ENCODE measurements at places on chromosomes 12 and 14. TPM values are rescaled to one million over a fixed set of nuclear protein-coding genes. Genes with fewer than 3 reads are reported as not detected.

DNA sequence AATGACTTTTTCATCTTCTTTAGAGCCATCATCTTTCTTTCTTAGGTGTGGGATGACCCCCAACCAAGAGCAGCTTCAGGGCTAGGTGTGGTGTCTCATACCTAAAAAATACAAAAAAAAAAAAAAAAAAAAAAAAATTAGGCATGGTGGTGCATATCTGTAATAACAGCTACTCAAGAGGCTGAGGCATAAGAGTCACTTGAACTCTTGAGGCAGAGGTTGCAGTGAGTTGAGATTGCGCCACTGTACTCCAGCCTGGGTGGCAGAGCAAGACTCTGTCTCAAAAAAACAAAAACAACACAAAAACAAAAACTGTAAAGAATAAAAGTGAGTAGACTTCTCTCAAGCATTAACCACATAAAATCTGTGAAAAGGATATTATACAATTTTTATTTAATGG lies 8.0 kb upstream of the ATF7IP start:
- DNase-seq: no peak

Gene SLIRP
- polyA plus RNA-seq: 67.2 TPM

GRCh38 chr12:109236257-109236656 lies 72.8 kb downstream of the FOXN4 start:
- DNase-seq: no peak

Gene ACADS
- 7.1 TPM for polyA plus RNA-seq

GRCh38 chr12:43696154-43696553 lies 62.4 kb downstream of the PUS7L start:
- no peak for DNase-seq

Gene LRRIQ1
- 5.0 TPM for polyA plus RNA-seq

GRCh38 chr12:104452087-104452486 lies 4.7 kb upstream of the CHST11 start:
- DNase-seq: no peak

DNA sequence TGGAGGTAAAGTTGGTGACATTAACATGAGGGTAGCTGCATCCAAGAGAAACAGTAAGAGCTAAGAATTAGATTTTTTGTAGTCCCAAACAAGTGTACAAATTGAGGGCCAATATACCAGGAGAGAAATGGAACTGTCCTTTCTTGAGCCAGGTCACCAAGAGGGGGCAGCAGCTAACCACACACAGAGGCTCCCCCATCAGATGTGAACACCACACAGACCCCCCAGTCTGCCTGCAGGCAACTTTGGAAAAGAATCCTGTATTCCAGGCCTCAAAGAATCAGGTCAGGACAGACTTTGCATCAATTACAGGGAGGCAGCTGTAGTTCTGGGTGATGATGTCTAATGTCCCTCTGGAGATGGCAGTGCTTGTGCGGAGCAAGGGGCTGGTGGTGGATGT lies 77.9 kb downstream of the SPTB start:
- DNase-seq: no peak

Gene NEUROD4
- polyA plus RNA-seq: not detected

- DNase-seq: no peak
Measured at GRCh38 chr14:48319823-48320222, 644.4 kb upstream of the MDGA2 start.

Gene RDH11
- 52.3 TPM for polyA plus RNA-seq

Gene ANO4
- 1.3 TPM for polyA plus RNA-seq

Gene HOXC5
- polyA plus RNA-seq: 2.5 TPM

- DNase-seq: no peak
Measured at GRCh38 chr12:462936-463705, 3.4 kb downstream of the B4GALNT3 start.

GRCh38 chr12:88298761-88299242 lies 156.7 kb downstream of the TMTC3 start:
- DNase-seq: no peak

Gene HOXC12
- polyA plus RNA-seq: 0.04 TPM

Gene PLCZ1
- polyA plus RNA-seq: 0.61 TPM

Gene RERG
- polyA plus RNA-seq: 56.0 TPM

Gene PLBD1
- polyA plus RNA-seq: 47.8 TPM

DNA sequence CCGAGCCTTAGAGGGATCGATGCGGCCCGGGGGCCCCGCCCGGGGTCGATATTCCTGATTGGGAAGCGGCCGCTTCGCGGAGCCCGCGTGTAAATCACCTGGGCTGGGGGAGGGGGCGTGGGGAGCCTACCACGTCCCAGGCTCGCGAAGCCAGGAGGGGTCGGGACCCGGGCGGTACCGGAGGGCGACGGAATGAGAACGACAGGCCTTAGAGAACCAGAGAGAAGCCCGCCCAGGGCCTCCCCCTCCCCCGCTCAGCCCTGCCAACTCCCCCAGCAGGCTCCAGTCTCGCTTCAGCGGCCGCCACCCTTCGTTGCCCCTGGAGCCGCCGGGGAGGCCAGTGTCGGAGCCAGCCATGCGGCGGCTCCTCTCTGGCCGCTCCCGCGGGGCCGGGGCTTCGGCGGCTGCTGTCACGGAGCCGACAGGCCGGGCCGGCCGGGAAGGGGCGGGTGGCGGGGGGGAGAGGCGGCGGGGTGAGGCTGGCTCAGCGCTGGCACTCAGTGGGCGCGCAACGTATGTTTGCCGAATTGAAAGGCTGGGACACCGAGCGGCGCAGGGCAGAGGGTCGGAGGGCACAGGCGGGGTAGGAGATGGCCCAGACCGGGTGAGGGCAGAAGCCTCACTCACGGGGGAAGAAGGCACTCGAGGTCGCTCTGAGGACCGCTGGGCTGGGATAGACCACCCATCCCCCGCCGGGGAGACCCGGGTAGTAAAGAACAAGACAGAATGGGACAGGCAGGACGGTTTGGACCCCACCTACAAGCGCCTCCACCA lies 1.4 kb upstream of the DNAJC22 start:
- no peak for DNase-seq

DNA sequence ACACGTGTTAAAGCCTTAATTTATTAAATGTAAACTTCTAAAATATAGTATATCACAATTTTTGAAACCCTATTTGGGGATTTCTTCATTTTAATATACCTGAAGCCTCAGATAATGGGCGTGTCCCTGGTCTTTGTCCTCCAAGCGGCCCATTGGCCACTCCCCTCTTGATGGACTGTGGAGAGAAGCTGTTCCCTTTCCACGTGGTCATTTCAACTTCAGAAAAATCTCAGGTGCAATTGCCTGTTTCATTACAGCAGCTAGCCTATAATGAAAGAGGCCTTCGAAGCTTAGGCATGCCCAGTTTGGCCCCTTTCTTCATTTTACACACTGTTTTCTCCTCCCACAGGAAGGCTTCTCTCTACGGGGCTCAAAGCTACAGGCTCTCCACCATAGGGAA lies 131.4 kb upstream of the ARHGAP5 start:
- DNase-seq: no peak

DNA sequence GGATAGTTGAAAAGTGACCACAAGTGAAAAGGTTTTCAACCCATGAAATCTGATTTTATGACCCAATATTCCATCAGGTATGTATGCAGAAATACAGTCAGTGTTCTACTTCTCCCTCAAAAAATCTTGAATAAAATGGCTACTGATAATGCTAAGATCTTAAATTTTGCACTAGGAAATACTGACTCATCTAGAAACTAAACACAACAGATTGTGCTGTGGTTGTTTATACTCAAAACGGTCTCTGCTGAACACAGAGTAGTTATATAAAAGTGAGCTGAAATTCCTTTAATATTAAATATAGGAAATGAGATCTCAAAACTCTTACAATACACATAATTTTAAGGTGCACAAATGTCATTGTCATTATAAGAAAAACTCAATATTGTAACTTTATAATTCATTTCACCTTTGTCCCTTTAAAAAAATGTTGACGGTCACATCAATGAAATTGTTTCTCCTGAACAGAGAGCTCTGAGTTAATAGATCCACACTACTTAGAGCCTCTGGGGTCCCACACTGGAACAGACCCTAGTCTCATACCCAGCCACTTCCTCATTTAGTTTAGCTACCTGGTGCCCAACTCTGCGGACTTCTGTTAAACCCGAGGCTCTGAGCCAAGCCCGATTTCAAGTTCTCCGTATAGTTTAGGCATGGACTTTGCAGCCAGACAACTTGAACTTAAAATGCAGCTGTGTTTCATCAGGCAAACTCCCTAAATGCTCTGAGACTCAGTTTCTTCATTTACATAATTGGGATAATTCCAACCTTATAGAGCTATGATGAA lies 9.3 kb downstream of the COCH start:
- no peak for DNase-seq

Gene TAS2R9
- not detected for polyA plus RNA-seq

GRCh38 chr12:749751-750270 lies 2.6 kb upstream of the WNK1 start:
- DNase-seq: no peak

GRCh38 chr12:20808521-20808920 lies 2.0 kb upstream of the SLCO1B3 start:
- DNase-seq: no peak

Gene AMN
- 13.4 TPM for polyA plus RNA-seq

DNA sequence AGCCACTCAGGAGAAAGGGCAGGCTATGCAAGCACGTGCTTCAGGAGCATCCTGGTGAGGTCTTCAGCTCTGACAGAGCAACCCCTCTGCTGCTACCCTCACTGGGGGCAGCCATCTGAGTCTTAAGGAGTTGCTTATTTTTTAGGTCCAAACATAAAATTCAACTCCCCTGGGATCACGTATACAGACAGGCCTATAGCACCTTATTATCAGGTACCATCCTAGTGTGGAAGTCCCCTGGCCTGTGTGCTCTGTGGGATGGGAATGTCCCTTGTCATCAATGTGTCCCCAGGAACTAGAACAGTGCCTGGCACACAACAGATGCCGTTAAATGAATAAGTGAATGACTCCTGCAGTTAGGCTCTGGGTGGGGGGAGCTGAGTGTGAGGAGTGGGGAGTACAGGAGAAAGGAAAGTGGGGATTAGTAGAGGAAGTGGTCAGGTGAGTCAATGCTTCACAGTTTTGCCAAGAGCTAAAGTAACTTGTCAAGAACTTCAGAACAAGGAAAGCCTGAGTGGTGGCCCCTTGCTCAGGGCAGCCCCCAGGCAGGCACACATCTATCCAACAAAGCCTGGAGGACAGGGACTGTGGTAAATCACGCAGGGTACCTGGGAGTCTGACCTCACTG lies 33.5 kb downstream of the DAD1 start:
- no peak for DNase-seq

Gene IFNG-AS1
- 0.27 TPM for polyA plus RNA-seq

DNA sequence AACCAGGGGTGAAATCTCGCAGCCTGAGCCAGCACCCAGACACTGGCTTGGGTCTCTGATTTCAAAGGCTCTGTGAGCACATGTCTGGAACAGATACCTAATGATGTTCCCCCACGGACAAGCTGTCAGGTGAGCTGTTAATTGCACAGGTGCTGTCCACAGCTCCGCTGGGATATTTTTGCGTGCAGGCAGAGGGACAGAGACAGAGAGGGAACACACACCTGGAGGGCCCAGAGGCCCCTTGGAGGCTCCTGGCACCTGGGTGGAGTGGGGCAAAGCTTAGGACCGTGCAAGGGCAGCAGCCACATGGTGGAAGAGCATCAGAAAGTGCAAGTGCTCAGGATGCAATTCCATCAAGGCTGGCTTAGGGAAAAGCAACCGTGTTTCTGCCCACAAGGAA lies 57.3 kb downstream of the ARL6IP4 start:
- DNase-seq: no peak

DNA sequence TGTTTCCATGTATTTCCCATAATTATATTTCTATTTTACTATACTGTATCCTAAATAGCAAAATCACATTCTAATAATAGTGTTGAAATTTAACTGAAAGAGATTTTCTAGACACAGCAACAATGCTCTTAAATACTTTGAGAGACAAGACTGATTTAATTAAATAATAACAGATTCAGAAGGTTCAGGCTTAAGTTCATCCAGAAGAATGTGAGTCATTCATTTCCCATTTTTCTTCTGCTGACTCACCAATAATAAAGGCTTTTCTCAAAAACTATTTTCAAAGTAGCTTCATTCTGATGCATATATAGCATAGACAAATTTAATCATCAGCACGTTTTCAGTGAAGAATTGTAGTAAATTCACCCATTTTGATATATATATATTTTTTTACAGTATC lies 481.4 kb downstream of the MDGA2 start:
- DNase-seq: no peak

GRCh38 chr12:104443008-104443407 lies 13.7 kb upstream of the CHST11 start:
- no peak for DNase-seq

Gene FOXM1
- 32.7 TPM for polyA plus RNA-seq

DNA sequence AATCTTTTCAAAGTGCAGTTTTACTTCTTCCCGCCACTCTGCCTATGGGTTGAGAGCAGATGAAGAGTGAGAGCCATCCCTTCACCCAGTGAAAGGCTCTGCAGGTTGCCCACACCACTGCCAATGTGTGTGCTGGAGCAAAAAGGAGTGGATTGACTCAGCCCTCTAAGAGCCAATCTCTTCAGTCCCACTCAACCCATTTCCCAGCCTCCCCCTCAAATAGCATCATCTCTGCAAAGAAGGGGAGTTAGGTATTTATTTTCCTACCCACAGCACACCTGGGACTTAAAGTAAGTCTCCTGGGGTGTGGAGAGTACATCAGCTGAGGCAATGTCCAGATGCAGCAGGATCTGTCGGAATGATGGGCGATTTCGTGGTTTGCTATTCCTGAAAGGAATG lies 15.3 kb downstream of the MAP3K12 start:
- DNase-seq: no peak

Gene ESRRB
- polyA plus RNA-seq: 8.2 TPM

Gene KCNMB4
- polyA plus RNA-seq: 28.0 TPM

- DNase-seq: no peak
Measured at GRCh38 chr14:75369506-75369905, 58.3 kb upstream of the JDP2 start.

GRCh38 chr12:64991121-64991611 lies 129.9 kb downstream of the WIF1 start:
- no peak for DNase-seq
